ENCODE measurements at places on chromosomes 16 and 17.

- no peak for DNase-seq
Measured at GRCh38 chr16:591892-592517, 2.1 kb downstream of the RAB40C start.

GRCh38 chr17:78416791-78417530 lies 38.5 kb downstream of the PGS1 start:
- DNase-seq, result no peak

DNA sequence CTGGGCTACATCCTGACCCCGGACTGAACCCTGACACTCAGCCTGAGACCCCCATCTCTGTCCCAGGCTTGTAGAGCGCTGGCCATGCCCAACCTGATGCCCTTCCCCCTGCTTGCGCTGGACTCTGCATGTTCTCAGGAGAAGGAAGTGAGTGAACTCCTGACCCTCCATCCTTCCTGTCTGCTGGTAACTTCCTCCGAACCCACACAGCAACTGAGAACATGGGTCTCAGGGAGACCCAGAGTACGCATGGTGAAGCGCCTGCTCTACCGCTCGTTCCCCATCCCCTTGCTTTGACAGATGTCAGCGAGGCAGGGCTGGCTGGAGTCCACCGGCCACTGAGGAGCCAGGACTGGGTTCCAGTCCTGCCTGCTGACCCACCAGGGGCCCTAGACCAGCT lies 6.1 kb downstream of the CAMKK1 start:
- DNase-seq, result no peak

DNA sequence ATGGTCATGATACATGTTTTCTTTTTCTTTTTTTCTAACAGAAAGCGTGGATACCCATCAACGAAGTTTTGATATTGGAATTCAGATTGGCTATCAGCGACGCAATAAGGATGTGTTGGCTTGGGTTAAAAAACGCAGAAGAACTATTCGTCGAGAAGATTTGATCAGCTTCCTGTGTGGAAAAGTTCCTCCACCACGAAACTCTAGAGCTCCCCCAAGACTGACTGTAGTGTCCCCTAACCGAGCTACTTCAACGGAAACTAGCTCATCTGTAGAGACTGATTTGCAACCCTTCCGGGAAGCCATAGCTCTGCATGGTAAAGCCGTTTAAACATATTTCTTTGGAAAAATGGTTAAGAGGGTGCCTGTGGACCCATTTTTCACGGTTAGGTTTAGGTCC lies 11.5 kb downstream of the HAPSTR1 start:
- no peak for DNase-seq

DNA sequence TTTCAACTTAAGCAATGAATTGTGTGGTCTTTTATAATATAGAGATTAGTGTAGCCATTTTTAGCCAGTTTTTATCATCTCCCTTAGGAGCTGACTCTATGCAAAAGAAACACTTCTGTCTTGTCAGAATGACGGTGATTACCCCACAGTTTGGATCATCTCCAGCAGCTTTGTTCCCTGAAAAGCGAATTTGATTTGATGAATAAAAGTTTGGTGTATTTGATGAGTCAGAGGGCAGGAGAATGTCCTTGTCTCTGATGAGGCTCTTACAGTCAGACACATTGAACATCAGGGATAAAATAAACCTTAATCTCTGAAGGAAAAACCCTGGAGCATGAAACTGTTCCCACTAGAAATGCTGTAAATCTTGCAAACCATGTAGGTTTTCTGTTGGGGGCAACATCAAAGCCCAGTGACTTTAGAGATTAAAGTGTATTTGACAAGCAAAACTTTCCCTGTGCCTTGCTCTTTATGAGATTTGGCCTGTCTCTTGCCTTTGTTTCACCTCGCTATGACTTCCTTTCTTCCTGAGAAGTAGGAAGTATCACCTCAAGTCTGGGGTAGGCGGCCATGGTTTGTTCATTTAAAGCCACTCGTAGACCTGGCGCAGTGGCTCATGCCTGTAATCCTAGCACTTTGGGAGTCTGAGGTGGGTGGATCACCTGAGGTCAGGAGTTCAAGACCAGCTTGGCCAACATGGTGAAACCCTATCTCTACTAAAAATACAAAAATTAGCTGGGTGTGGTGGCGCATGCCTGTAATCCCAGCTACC lies 209.3 kb downstream of the FTO start:
- no peak for DNase-seq

- DNase-seq, result no peak
Measured at GRCh38 chr17:43314611-43315011, 80.8 kb upstream of the RNU2-1 start.

Data from activated T-helper 1 cell treated with Interleukin-2 at 50 U/mL for 16 hours (primary cell).